ENCODE measurements at places on chromosomes 4 and X.
A peak's percentile ranks its signal among the peaks of the same experiment; 100 is the strongest.

GRCh38 chr4:145781351-145781750, 101.4 kb downstream of the C4orf51 start:
- no peak for DNase-seq

- DNase-seq, result no peak
Measured at GRCh38 chr4:113086172-113086695, 36.8 kb downstream of the ANK2 start.

GRCh38 chr4:164813554-164813953, 59.6 kb downstream of the SMIM31 start:
- no peak for DNase-seq

GRCh38 chr4:176735300-176735699, 57.4 kb downstream of the VEGFC start:
- DNase-seq, result no peak

DNA sequence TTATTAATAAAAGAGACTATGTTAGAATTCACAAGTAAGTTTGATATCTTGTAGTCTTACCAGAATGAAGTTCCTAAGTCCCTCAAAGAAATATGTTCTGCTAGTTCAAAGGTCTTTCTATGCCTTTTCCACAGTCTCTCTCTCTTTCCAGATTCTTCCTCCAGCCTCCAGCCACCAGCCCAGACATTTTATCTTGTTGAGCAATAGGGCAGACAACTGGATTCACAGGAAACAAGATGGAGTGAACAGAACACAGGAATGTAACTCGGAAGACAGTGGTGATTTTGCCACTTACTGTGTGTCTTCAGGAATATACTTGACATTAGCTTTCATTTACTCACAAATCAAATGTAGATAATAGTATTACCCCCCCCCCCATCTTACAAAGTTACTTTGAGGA, 17.1 kb upstream of the CPEB2 start:
- DNase-seq, result no peak

DNA sequence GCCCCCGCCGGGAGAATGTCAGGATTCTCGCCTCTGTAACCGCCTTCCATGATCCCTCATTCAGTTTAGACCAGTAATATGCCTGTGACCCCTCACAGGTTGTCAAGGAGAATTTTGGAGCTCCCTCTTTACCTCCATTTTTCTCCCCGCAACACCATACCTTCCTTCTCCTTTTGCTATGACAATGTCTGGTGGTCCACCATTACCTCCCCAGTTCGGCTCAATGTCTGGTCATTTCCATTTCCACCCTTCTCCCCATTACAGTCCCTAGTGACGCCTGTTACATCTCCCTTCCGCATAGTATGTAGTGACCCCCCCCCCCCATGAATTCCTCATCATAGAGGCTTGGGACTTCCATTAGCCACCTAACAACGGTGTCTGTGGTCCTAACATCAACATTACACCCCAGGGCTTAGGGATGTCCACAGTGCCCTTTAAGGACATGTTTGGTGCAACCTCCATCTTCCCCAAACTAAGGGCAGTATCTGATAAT, 700 bp downstream of the ARAF start:
- DNase-seq, result no peak

DNA sequence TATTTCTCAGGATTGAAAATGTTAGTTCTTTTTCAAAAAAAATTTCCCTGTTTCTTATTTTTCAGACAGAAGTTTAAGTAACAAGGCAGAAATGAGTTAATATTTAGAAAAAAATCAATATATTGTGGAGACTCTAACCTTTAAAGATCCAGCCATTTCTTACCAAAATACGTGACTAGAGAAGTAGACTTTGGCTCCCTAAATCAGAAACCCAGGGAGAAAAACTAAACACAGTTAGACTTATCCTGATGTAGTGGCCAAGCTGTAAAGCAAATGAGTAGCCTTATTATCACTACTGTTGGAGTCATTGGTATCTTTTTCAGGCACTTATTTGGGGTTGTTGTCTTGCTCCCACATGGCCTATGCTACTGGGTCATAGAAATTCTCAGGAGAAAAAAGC, 1556.4 kb upstream of the ADGRL3 start:
- no peak for DNase-seq

- no peak for DNase-seq
Measured at GRCh38 chr4:146059151-146059550, 116.4 kb upstream of the LSM6 start.

GRCh38 chrX:14064626-14065432, 35.1 kb upstream of the GEMIN8 start:
- DNase-seq, result no peak

DNA sequence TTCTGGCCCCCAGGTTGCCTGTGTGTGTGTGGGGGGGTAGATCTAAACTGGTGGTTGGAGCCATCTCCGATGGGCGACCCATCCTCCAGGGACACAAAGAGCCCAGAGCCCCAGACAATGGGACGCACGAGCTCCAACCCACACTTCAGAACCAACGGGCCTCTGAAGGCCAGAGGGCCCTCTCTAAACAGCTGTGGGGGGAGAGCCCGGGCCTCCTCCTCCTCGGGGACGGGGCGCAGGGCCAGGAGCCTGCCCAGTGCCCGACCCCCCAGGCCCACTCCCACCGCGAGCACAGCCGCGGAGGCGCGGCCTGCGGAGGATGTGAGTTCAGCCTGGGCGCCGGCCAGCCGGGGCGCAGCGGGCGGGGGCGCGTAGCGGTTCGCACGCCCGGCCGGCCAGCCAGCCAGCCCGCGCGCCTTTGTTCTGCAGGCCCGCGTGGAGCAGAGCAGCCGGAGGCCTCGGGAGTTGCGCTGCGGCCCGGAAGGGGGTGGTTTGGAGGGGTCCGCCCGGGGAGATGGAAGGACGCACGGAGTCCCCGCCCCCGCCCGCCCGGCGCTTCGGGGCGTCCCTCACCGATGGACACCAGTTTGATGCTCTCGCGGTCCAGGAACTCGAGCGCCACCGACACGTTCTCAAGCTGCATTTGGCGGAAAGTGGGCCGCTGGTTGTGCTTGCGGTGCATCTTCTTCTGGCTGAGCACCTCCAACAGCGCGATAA, 4.0 kb downstream of the FLNA start:
- DNase-seq, result no peak

DNA sequence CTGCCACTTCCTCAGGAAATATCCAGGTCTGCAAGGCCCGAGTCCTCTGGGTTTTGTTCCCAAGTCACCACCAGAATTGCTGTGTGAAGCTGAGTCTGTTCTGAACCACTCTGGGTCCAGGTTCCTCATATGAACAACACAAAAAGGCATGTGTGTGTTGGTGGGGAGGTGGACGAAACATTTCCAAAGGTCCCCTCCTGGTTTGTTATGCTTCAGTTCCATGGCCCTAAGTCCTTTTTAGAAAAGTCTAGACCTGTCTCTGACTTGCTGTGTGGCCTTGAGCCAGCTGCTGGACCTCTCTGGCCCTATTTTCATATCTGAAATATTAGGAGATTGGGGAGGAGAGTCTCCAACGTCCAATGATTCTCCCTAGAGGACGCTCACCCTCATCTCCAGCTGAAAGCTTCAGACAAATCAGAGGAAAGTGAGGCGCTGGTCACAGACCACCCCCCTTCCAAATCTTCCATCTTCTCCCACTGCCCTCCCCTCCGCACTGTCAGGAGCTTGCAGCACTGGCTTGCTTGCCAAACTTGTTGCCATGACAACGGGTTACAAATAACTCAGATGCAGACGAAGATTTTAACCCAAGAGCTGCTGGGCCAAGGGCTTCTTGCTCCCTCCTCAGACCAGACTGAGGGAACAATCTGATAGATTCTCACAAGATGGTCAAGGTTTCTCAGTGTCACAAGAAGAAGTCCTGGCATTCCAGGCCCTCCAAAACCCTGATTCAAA, 64.5 kb downstream of the SMC1A start:
- DNase-seq, result no peak

GRCh38 chr4:128301979-128302378, 14.4 kb upstream of the PGRMC2 start:
- no peak for DNase-seq

GRCh38 chrX:30821116-30821515, 67.9 kb downstream of the TAB3 start:
- no peak for DNase-seq

GRCh38 chrX:110145854-110146253, 142.9 kb downstream of the TMEM164 start:
- no peak for DNase-seq

GRCh38 chr4:1345903-1346780, 866 bp upstream of the UVSSA start:
- peak; percentile 84 for DNase-seq

- DNase-seq, result no peak
Measured at GRCh38 chrX:19824603-19825002, 62.8 kb downstream of the SH3KBP1 start.

DNA sequence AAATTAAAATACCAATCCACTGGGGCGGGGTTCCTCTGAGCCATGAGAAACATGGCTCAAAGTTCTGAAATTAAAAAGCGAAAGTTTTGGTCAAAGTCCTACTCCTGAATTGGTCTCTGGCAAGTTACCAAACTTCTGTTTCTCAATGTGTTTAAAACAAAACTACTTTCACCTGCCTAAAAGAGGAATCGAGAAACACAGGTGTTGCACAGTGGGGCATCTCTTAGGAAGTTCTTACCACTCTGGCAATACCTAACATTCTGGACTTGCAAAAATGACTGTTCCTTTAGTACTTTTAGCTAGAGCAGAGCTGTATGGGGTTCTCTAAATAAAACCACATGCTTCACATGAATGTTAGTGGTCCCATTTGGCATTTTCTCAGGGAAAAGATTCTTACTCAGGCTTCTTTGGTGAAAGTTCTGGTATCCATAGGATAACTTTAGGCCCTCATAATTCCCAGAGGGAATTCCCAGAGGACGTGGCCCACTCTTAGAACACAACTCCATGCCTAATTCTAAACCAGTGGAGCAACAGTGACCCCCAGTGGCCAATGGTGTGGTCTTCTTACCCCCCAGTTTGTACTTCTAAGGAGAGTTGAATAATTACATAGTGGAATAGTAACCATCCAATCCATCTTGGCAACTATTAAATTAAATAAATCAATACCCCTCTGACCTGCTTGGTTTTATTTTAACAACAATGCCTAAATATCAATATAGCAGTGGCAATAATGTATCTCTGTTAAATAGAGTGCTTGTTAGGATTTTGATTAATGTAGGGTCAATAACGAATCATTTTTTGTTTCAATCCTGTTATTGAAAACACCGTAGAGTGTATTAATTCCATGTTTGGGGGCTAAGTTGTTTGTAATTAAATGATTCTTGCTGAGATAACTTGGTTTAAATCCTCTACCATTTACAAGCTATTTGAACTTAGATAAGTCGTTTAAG, 21.9 kb downstream of the BMP3 start:
- peak; percentile 80 for DNase-seq

DNA sequence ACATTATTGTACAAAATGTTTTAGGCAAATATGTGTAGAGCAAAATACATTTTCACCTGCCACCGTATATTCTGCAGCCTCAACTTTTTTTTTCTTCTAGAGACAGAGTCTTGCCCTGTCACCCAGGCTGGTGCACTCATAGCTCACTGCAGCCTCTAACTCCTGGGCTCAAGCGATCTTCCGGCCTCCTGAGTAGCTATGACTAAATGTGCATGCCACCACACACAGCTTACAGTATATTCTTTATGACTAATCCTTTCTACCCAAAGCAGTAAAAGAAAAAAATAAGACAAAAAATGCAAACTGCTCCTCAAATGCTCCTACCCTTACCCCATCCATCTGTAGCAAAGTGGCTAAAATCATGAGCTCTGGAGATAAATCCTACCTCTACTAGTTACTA, 426.3 kb downstream of the KCNIP4 start:
- no peak for DNase-seq

GRCh38 chrX:37956223-37956622, 50.1 kb upstream of the SYTL5 start:
- no peak for DNase-seq
